ENCODE measurements at places on chromosomes 3 and 15.

GRCh38 chr3:143291836-143292447, 172.4 kb downstream of the CHST2 start:
- no peak for DNase-seq

- no peak for DNase-seq
Observed at GRCh38 chr3:63442918-63443317, 164.8 kb downstream of the SYNPR start.

GRCh38 chr3:143237077-143237627, 117.6 kb downstream of the CHST2 start:
- DNase-seq: no peak

GRCh38 chr15:62567501-62567900, 402.4 kb upstream of the C2CD4B start:
- no peak for DNase-seq

GRCh38 chr3:189974359-189974758, 146.3 kb downstream of the P3H2 start:
- DNase-seq: no peak

DNA sequence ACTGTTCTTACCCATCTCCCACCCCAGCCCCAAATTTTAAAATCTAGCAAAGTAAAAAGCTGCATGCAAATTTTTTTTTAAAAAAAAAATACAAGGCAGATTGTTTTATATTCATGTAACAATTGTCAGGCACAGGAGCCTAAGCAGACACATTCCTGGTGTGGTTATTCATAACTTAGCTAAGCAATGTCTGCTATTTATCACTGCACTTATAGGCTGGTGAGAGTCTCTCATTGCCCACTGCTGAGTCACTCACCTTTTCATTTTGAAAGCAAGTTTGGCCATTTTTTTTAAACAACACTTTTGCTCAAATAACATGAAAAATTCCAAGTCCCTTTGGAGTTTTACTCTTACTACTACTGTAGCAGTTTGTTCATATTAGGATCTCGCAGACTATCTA, 413.9 kb downstream of the RBMS3 start:
- DNase-seq: no peak

GRCh38 chr3:58004973-58005372, 3.2 kb upstream of the FLNB start:
- DNase-seq: no peak

- no peak for DNase-seq
Observed at GRCh38 chr3:78633626-78634025, 1134.2 kb downstream of the ROBO1 start.

DNA sequence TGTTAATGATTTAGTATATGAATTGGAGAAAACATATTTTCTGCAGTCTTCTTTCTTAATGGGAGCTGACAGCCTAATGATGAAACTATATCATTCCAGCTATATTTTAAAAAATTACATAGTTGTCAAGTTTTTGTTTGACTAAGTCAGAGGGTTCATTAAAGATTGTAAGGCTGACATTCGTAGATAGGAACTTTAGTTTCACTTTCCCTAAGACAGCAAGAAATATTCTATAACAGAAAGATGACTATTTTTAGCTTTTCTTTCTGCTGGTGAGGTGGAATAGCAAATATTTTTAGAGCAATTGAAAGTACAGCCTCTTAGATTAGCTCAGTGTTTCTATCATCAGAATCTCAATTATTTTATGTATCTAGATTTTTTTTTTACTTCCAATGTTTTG, 60.2 kb downstream of the PIAS1 start:
- DNase-seq: no peak

DNA sequence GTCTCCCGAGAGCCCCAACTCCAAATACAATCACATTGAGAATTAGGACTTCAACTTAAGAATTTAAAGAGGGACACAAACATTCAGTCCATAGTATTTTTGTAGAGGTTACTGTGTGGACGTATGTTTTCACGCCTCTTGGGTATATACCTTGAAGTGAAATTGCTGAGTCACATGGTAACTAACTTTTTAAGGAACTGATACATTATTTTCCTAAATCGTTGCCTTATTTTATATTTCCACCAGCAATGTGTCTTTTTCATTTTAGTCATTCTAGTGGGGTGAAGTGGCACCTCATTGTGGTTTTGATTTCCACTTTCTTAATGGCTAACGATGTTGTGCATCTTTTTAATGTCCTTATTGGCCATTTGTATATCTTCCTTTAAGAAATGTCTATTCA, 11.8 kb downstream of the PARP15 start:
- no peak for DNase-seq

GRCh38 chr3:152305075-152305474, 36.3 kb downstream of the MBNL1 start:
- no peak for DNase-seq

DNA sequence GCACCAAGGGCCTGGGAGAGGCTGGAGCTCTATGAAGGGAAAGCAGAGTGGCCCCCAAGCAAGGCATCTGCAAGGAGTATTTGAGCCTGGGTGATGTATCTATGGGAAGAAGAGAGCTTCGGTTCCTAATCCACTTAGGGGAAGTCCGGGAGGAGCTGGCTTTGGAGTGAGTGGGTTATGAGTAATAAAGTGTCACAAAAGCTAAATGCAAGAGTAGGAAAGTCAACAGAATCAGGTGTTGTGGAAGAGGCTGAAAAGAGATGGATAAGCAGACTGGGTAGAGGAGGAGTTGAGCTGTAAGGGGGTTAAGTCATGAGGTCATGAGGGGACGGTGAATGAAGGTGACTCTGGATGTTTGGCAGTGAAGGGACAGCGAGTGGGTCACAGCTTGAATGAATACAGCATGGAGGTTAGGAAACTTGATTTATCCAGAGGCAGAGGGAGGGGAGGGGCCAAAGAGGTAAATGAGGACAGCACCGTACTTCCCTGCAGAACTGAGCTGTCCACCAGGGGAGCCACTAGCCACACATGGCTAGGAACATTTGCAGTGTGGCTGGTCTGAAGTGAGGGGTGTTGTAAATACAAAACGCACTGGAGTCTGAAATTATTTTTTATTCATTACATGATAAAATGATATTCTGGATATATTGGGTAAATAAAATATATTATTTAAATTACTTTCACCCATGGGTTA, 83.3 kb downstream of the ADCY5 start:
- DNase-seq: no peak

GRCh38 chr3:134708671-134709070, 57.8 kb upstream of the KY start:
- no peak for DNase-seq

GRCh38 chr15:72426753-72427152, 28.6 kb downstream of the TMEM202 start:
- no peak for DNase-seq

- DNase-seq: no peak
Observed at GRCh38 chr3:58387650-58388546, 45.7 kb downstream of the PDHB start.

DNA sequence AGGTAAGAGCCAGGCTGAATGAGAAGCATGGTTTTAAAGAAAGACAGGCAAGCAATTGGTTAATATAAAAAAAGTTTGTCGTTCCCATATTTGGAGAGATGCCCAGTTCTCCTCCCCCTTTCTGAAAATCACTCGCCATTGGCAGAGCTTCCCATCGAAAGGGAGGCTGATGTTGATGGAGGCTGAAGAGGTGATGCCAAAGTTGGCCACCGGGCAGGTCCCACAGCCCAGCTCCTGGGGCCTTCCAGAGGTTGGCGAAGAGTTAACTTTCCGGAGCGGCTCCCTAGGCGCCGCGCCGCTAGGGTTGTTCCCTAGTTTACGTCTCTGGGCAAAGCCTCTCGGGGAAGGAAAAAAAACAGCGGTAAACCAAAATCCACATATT, 793 bp downstream of the PCOLCE2 start:
- no peak for DNase-seq

DNA sequence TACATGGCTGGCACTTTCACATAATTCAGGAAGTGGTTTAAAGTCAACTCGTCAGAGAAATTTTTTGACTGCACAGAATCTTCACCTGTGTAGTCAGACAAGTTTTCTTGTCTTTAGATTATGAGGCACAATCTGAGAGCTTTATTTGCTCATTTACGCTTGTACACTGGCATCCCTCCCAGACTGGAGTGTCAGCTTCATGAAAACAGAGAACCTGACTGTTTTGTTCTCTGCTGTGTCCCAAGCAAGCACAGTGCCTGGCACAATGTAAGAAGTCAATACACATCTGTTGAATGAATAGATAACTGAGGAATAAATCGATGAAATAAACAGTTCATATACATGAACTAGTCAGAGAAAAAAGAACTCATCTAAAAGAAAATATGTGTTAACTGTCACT, 846.1 kb upstream of the CFAP20DC start:
- no peak for DNase-seq

GRCh38 chr15:89346516-89347231, 12.1 kb upstream of the POLG start:
- DNase-seq: no peak

- no peak for DNase-seq
Observed at GRCh38 chr3:2873986-2874385, 236.2 kb downstream of the IL5RA start.

DNA sequence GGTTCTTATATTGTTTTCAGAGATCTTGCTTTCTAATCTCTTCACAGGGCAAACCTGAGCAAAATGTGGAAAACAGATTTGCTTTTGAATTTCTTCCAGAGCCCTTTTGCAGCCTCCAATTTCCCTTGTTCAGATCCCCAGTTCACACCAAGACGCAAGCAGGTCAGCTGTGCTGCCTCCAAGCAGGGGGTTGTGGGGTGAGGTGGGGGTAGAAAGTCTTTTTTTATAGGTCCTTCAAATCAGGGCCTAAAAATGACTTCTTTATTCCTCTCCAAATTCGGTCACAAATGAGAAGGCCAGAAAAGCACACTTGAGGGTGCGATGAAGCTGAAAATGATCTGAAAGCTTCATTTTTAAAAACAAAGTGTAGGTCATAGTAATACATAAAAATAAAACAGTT, 26.3 kb upstream of the AVEN start:
- no peak for DNase-seq

DNA sequence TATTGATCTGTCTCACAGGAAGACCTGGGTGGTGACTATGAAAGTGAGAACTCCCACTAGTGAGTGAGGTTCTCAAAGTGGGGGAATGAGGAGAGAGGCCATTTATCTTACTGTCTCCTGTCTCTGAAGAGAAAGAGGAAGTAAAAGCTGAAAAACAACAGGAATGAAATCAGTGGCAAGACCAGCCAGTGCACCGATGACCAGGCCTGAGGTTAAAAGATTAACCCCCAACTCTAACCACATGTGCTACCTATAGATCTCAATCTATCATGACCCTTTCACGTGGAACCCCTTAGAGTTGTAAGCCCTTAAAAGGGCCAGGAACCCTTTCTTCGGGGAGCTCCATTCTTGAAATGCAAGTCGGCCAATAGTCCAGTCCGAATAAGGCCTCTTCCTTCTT, 239.3 kb upstream of the CNTN6 start:
- DNase-seq: no peak

- DNase-seq: no peak
Observed at GRCh38 chr3:153042088-153042487, 119.9 kb upstream of the RAP2B start.

DNA sequence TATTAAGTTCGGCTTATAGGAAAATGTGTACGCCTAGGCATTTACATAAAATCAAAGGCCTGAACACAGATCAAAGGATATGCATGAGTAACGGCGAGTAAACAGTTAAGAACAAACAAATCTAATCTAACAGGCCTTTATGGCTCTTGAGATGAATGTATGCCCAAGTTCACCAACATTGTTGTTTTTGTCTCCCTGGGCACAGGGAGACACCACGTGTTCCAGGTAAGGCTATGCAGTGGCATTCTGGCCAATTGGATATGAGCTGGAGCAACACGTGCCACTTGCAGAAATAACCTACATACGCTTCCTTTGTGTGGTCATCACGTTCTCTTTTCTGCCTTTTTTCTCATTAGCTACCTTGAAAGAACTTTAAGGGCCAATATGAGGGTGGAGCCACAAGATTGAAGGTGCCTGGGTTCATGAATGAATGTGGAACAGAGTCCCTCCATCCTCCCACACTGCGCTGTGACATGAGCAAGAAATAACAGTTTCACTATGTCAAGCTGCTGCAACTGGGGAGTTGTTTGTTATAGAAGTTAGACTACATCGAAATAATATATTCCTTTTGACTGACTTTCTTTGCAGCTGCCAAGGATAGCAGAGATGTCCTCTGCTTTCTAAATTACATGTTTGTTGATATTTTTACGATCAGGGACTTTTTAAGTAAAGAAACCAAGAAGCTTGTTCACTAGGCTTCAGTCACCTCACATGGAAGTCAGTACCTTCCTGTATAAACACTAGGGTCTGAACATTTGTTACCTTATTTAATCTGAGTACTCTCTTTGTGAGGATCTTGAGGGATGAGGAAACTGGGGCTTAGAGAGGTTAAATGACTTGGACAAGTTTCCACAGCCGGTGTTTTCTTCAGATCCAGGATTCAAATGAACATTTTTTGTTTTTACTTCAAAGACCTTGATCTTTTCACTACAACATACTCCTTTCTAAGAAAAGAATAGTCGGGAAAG, 427.5 kb upstream of the TBL1XR1 start:
- no peak for DNase-seq

DNA sequence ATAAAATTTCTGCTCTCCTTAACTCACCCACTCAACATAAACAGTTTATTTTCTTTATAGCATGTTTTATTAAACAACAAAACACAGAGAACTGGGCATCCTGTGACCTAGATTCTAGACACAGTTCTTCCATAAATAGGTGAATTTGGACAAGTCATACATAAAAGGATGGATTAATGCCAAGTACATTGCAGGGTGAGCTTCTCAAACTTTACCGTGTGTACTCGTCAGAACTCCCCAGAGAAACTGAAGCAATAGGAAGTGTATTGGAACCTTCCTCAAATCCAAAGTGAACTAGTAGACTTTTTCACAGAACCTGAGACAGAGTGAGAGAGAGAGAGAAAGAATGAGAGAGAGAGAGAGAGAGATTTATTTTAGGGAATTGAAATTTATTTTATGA, 139.7 kb downstream of the CD47 start:
- DNase-seq: no peak

DNA sequence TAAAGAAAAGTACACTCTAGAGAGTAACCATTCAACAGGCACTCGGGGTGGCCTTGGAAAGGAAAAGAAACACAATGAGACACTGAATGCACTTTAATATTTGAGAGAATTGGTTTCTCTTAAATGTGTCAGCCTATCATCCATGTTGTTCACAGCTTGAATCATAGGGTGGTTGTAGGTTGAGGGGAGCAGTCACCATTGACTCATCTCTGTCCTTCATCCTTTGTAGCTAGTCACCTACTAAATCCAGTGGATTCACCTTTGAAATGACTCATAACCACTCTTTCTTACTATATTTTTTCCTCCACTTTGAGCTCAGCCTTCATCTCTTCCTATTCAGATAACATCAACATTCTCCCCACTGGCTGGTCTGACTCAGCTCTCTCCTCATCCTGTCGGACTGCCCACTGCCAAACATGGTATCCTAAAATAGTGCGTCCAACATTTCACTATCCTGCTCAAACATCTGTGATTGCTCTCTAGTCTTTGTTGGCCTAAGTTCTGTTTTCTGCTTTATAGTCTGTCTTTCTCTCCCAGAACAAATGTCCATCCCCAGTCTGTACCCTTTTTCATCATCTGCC, 182.7 kb upstream of the GADL1 start:
- DNase-seq: peak; percentile 2

GRCh38 chr3:172465281-172465680, 17.0 kb upstream of the GHSR start:
- no peak for DNase-seq
